ENCODE measurements at places on chromosomes 6 and 20.
A peak's percentile ranks its signal among the peaks of the same experiment; 100 is the strongest.

- DNase-seq: no peak
Measured at GRCh38 chr20:40481337-40481736, 207.7 kb downstream of the MAFB start.

DNA sequence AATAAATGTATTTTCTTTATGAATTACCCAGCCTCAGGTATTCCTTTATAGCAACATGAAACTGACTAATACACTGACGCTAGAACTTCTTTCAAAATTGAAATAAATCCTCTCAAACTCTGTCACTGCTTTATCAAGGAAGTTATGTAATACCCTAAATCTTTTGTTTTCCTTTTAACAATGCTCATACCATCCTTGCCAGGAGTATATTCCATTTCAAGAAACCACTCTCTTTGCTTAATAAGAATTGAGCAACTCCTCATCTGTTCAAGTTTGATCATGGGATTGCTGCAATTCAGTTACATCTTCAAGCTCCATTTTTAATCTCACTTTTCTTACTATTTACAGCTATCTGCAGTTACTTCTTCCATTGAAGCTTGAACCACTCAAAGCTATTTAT is 707.6 kb upstream of the MARCKS start:
- DNase-seq: no peak

DNA sequence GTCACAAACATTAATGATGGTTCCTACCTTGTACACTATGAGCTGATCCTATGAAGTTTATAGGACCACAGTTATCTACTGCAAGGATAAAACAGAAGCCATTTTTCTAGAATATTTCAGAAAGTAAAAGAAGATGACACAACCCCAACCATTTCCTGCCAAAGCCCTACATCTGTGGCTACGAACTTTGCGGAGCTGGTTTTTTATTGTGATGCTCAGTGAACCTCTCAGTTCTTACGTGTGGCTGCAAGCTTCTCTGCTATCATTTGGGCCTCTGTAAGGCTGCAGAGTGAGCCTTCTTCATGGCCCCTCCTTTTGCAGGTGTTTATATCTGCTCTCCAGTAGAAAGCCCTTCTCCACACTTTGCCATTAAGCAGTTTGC is 17.8 kb upstream of the TAGAP start:
- DNase-seq: no peak

GRCh38 chr20:57708694-57709673 is 831 bp downstream of the PMEPA1 start:
- no peak for DNase-seq

DNA sequence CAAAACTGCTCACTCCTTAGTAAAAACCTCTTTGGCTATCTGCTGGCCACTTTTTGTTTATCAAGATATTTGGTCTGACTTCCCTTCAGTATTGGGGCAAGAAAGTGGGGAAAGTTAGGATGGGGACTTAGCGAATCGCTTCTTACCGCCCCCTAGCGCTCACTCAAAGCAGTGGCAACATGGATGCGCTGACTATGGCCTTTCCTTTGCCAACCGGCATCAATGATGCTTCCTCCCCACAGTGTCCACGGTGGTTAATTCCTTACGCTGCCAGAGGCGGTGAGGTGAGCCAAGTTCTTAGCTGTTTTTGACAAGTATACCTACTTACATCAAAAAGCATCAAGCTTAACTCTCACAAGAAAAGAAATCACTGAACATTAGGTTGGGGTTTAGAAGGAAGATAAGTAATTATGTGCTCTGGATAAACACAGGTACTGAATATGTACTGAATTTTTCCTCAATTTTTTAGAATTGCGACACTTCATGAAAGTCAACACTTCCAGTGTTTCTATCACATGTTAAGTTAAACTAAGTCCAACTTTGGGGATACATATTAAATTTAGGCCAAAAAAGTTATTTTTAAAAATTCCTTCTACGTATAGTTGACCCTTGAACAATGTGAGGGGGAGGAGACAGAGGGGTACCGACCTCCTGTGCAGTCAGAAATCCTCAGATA is 86.7 kb downstream of the GMDS start:
- no peak for DNase-seq

- no peak for DNase-seq
Measured at GRCh38 chr6:83097204-83097603, 29.7 kb downstream of the DOP1A start.

DNA sequence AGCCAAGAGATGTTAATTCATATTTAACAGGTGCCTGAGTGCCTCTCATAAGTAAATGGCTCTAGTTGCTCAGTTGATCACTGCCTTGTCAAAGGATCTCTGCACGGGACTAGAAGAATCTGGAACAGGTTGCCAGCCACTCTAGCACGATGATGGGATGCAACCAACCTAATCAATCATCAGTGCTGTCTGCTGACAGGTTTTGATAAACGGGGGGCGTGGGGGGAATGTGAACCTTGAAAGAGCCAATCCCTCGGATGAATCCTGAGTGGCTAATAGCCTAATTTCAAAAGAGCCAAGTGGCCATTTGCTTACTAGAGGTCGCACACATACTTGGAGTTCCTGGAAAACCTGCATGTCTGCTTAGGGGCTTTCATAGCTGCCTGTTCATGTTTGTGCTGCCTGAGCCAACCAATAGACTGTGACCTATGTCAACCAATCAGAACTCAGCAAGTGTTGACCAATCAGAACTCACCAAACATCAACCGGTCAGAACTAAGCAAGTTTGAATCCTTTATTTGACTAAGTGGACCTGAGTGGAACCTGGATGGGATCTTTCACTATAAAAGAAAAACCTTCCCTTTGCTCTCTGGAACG is 43.5 kb upstream of the ECI2 start:
- no peak for DNase-seq

GRCh38 chr20:10316582-10316981 is 98.0 kb downstream of the SNAP25 start:
- DNase-seq: no peak

- no peak for DNase-seq
Measured at GRCh38 chr6:558959-559358, 97.9 kb downstream of the HUS1B start.

DNA sequence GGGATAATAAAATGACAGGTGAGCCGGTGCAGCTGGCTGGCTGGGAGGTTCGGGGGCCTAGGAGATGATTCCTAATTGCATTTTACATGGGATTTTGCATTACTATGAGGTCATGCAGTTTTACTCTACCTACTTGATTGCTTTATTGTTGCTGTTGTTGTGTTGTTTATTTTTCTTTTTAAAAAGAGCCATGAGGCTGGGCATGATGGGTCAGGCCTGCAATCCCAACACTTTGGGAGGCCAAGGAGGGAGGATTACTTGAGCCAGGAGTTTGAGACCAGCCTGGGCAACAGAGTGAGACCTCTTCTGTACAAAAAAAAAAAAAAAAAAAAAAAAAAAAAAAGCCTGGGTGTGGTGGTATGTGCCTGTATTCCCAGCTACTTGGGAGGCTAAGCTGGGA is 104.8 kb downstream of the GJA1 start:
- no peak for DNase-seq

GRCh38 chr6:136723780-136724179 is 68.5 kb downstream of the MAP3K5 start:
- DNase-seq: no peak

DNA sequence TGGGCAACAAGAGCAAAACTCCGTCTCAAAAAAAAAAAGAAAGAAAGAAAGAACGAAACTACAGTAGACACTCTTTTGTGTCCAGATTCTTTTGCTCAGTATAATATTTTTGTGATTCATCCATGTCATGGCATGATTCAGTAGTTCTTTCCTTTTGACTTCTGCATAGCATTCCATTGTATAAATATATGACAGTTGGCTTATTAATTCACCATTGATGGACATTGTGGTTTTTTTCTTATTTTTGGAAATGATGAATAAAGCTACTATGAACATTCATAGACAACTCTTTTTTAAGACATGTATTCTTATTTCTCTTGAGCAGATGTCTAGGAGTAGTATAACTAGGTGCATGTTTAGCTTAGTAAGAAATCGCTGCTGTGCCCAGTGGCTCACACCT is 10.3 kb upstream of the IER3 start:
- DNase-seq: no peak

- DNase-seq: no peak
Measured at GRCh38 chr20:13338999-13339411, 117.9 kb downstream of the ISM1 start.

- DNase-seq: no peak
Measured at GRCh38 chr20:23668477-23668951, 20.3 kb downstream of the CST4 start.

DNA sequence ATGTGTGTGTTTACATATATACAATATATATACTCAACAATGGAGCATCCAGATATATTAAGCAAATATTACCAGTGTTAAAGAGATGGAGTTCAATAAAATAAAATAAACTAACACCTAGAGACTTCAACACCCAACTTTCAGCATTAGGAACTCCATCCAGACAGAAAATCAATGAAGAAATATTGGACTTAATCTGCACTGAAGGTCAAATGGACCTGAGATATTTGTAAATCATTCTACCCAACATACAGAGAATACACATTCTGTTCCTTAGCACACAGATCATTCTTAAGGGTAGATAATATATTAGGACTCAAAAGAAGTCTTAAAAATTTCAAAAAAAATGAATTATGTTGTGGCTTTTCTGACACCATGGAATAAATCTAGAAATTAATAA is 832.3 kb upstream of the ADGRB3 start:
- no peak for DNase-seq

GRCh38 chr6:13377054-13377758 is 48.9 kb upstream of the TBC1D7 start:
- no peak for DNase-seq

GRCh38 chr6:16236631-16237199 is 1.7 kb upstream of the GMPR start:
- DNase-seq: no peak

- no peak for DNase-seq
Measured at GRCh38 chr6:88301888-88302768, 136.0 kb upstream of the CNR1 start.

GRCh38 chr6:44096612-44097011 is 30.6 kb downstream of the MRPL14 start:
- peak; percentile 44 for DNase-seq

DNA sequence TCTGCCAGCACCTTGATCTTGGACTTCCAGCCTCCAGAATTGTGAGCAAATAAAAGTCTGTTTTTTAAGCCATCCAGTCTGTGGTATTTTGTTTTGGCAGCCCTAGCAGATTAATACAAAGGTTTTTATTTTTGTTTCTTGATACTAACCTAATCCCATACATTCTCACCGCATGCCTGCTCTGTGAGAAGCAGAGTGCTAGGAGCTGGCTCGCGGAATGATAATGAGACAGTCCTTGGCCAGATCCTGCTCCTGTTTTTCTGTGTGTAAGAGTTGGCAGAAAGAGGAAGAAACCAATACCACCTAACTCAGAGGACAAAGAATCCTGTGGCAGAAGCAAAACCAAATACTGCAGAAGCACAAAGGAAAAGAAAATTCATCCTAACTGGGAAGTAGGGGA is 82.6 kb downstream of the KIF16B start:
- no peak for DNase-seq

DNA sequence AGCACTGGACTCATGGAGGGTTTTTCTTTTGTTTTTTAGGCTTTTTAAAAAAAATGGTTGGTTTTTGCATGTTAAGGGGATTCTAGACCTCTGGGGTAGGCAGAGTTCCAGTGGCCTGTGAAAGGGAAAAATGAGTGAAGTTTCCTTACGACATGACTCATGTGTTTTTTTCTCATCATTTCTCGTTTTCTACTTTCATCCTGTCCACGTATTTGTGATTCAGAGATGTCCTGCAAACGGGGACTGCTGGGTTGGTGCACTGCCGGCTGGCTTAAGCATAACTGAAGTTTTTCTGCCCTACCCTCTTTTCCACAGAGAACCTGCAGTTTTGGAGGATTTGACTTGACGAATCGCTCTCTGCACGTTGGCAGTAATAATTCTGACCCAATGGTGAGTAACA is 182.3 kb downstream of the SASH1 start:
- DNase-seq: peak; percentile 11

DNA sequence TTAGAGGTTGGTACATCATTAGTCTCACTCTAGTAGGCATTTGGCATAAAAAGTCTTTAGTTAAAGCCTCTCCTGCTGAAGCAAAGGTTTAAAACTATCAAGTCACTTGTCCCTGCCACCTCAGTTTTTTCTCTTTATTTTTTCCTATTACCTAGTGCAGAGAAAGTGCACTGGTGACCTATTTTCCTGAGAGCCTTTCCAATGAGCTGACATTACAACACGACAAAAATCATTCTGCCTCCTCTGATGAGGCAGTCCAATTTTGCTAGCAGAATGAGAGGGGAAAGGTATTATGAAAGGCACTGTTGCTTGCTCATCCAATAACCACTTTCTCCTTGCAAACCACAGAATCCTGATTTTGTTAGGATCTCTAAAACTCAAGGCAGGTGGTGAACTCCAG is 73.3 kb upstream of the SGK1 start:
- DNase-seq: no peak

DNA sequence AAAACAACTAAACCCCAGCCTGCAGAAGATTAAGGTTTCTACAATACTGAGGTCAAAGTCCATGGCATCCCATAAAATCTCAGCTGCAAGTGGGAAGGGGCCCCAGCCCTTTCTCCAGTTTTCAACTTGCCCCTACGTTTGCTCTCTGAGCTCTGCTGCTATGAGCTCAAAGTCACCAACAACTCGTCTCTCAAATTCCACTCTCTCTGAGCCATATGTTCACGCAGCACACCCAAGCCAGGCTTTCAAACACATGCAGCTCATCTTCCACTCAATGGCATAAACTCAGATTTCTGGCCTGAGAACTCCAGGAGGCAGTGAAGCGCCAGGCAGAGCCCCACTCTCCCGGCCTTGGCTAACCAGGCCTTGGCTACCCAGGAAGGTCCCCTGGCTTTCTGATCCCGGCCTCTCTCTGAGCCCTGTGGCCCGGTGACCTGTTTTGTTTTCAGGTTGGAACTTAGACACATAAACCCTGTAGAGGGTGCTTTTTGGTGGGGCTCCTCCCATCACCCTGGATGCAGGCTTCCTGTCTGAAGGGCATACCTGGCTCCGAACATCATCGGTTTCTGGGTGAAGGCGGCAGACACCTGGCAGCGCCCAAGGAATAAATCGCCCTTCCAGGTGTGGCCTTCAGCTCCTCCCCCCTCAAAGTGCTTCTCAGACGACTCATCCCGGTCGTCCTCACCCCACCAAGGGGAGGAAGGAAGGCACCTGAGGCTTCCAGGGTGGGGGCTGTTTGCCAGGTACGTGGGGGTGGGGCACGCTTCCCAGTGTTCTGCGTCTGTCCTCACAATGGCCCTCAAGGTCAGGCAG is 12.4 kb downstream of the SLC22A23 start:
- DNase-seq: no peak

All from T1000 (cell line).